ENCODE measurements at places on chromosomes 4 and X. TPM values are rescaled to one million over a fixed set of nuclear protein-coding genes. Genes with fewer than 3 reads are reported as not detected.

CPE gene
- total RNA-seq: 51.7 TPM

DNA sequence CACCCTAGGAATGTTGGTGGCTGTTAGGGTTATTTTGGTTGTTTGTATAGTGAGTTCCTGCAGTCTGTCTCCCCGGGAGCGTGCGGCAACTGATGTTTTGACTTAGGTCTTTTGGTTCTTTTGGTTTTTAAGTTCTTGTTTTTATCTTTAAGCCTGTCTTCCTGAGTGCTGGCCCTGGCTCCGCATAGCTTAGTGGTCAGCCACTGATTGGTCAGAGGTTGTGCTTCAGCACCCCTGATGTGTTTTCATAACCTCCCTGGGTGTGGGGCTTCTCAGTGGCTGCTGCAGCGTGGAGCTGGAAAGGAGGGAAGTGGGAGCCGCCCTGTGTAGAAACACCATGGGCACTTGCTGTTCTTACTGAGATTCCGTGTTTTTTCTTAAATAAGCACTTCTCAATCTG lies 5.1 kb downstream of the PIGG start:
- no peak for DNase-seq

- no peak for DNase-seq
These were observed 86.2 kb downstream of the FHDC1 start for GRCh38 chr4:153022241-153022715.

SOX3 gene
- total RNA-seq: not detected

- peak; percentile 6 for DNase-seq
These were observed 63.5 kb downstream of the ENPP6 start for GRCh38 chr4:184154199-184154598.

DNA sequence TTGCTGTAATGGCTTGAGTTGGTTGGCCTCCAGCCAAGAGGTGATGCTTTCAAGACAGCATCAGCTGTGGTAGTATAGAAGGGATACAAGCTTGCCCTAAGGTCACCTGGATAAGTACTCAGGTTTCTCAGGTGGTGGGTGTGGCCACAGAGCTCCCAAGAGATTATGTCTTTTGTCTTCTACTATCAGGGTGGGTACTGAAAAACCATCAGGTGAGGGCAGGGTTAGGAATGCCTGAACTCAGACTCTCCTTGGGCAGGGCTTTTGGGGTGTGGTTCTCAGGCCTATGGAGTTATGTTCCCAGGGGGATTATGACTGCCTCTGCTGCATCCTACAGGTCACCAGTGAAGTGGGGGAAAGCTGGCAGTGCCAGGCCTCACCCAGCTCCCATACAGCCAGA lies 654.6 kb upstream of the GALNT7 start:
- no peak for DNase-seq

DNA sequence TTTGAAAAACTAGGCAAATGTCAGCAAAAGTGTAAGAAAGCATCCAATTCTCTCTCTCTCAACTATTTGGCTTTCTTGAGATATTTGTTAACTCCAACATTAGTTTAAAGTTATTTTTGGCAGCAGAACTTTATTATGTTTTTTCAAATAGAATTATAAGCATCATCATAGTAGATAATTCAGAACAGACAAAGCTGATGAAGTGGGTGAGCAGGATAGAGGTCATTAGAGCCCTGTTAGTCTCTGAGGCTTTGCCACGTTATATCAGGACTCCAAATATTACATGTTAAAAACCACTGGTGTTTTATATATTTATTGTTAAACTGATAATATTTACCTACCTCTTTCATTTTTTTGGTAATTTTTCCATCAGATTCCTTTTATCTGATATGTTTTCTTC lies 903.0 kb downstream of the FSTL5 start:
- DNase-seq: no peak

FOXR2 gene
- not detected for total RNA-seq

GRCh38 chrX:7254144-7254543 lies 106.2 kb upstream of the PUDP start:
- no peak for DNase-seq
